ENCODE measurements at places on chromosomes 12 and 14. TPM values are rescaled to one million over a fixed set of nuclear protein-coding genes. Genes with fewer than 3 reads are reported as not detected.

DNA sequence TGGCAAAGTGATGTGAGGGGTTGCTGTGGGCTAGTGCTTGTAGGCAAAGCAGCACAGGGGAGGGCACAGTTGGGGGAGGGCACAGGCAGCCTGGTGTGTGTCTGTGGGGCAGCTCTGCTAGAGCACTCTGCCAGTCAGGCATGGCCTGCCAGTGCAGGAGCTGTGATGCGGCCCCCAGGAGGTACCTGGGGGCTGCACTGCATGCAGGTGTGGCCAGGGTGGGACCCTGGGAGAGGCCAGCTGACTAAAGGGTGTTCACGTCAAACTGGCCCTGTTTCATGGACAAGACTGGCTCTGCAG, 54.1 kb downstream of the FRS2 start:
- DNase-seq = no peak

GRCh38 chr12:6461401-6462233, 8.9 kb downstream of the VAMP1 start:
- peak; percentile 22 for DNase-seq

GRCh38 chr12:114030451-114030850, 64.3 kb upstream of the RBM19 start:
- no peak for DNase-seq

DNA sequence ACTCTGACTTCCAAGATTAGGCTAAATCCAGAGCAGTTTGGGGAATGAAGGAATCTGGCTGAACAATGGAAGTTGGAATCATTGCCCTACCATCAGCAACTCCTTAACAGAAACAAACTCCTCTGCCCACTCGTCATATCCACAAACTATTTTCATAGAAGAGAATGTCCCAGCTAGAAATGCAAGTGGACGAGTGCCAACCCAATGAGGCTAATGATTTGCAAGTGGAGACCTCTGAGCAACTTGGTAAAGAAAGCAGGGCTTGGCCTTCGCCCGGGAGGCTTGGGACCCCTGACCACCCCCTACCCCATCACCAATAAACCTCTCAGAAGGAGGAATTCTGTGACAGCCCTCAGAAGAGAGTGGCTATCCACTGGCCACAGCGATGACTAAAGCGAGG, 40.0 kb upstream of the DDX11 start:
- DNase-seq = no peak

DNA sequence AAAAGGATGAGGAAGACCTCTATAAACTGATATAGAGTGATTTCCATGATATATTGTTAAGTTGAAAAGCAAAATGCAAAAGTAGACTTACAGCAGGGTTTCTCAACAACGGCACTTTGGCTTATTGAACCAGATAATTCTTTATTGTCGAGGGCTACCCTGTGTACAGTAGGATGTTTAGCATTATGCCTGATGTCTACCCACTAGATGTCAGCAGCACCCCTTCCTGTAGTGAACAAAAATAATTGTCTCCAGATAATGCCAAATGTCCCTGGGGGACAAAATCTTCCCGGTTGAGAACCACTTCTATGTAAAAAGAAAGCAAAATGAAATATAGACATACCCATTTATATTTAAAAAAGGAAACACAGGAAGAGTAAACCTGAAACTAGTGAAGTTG, 32.4 kb downstream of the ABCD2 start:
- no peak for DNase-seq

The TMEM120B gene
- 14.1 TPM for total RNA-seq

The TROAP gene
- total RNA-seq = 7.7 TPM

The GARIN6 gene
- total RNA-seq = not detected

The CHST11 gene
- total RNA-seq = 5.8 TPM

The MDGA2 gene
- 1.0 TPM for total RNA-seq

The KRT78 gene
- 64.7 TPM for total RNA-seq

The CLEC4D gene
- 0.31 TPM for total RNA-seq
